Testis (tissue), 5 donors: ENCODE measurements at places on chromosomes 2 and 18.

DNA sequence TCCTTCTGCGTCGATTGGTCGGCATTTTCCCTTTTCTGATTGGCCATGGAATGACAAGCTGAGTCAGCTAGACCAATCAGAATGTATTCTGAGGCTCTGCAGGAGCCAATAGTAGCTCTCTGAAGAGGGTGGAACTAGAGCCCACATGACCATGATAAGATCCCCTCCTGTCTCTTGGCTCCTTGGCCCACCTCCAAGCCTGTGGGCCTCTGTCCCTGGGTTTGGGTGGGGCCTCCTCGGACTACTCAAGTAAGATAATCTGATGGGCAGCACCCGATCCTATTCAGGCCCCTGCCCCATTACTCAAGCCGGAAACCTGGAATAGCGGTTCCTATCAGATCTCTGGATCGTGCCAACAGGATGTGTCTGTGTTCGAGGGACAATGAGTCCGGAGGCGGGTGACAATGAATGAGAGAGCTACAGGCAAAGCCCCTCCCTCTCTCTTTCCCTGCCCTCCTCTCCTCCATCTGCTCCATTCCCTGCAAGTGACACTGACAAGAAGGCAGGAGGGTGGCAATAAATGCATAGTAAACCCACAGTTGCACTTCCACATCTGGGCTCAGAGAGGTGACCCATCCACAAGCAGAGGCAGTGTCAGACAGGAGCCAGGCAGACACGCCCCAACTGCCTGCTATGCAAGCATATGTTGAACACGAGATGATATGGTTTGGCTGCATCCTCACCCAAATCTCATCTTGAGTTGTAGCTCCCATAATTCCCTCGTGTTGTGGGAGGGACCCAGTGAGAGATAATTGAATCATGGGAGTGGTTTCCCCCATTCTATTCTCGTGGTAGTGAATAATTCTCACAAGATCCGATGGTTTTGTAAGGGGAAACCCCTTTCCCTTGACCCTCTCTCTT lies 114.7 kb downstream of the TNS1 start:
- DNase-seq = no peak

GRCh38 chr2:140359056-140359771 lies 1579.0 kb upstream of the NXPH2 start:
- no peak for DNase-seq

GRCh38 chr18:34704074-34704473 lies 6.0 kb upstream of the DTNA start:
- no peak for DNase-seq

GRCh38 chr2:86790676-86791572 lies at the start of gene CD8A:
CD8A (minus strand) TSS chr2:86790913; CDS start chr2:86790825, 88 bp downstream.
- no peak for DNase-seq

- DNase-seq = no peak
Measured at GRCh38 chr2:218130377-218130776, 4.5 kb downstream of the CXCR2 start.

DNA sequence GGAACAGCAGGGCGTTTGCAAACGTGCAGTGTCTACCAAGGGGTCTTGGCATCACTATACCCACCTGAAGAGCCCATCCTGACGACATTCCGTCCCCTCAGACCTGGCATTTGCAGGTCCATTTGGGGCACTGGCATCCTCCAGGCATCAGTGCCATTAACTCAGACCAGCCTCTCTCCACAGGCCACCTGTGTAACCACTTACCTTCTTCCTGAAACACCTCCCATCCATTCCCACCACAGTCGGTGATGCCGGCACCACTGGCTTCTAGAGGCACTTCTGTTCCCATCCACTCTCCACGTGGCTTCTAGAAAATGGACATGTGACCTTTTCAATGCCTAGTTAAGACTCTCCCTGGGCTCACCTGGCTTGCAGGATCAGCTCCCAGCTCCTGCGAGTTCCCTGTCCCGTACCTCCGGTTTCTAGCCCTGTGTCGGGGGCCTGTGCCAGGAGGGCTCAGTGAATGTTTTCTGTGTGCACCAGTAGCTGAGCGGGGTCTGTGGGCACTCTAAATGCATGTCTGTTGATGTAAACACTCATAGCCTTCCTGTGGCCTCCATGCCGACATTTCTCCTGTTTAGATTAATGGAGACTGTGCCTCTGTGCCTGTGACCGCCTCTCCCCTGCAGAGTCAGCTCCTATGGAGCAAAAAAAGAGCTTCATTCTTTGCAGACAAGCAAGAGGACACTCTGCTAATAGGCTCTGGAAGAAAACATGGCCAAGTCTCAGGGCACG lies 458.0 kb upstream of the HS6ST1 start:
- DNase-seq = peak; percentile 5

- DNase-seq = no peak
Measured at GRCh38 chr2:97983698-97984097, 12.1 kb downstream of the TMEM131 start.

GRCh38 chr2:17030047-17030446 lies 364.4 kb upstream of the CYRIA start:
- no peak for DNase-seq

DNA sequence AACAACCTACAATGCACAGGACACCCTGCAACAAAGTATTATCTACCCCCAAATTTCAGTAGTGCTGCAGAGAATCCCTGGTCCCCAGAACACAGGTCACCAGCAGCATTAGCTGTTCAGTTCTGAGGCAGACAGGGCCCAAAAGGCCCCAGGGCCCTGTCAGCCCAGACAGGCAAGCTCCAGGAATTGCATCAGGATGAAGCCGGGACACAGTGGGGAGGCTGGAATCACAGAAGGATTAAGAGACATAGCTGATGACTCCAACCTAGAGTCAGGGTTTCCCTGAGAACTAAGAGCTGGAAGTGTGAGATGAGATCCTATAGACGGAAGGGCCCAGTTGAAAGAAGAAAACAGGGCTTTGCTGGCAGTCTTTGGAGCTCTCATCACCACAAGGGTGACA lies 148.1 kb downstream of the GALNT14 start:
- no peak for DNase-seq

GRCh38 chr18:59612381-59612780 lies 84.8 kb downstream of the CCBE1 start:
- peak; percentile 35 for DNase-seq

DNA sequence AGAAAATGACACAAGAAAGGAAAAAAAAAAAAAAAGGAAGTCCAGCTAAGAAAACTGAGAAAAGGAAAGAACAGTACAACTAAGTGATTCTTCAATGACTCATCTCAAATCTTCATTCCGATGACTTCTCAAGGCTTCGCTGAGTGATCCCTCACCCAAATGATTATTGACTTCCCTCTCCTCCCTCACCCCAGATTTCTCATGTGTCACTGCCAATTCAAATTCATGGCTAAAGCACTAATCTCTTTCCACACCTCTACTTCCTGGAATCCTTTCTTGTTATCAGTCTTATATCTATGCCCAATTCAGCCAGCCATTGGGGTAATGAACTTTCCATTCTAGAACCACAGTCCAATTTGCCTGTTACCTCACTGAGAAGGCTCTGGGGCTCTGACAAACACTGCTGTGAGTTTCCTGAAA lies 7.2 kb upstream of the ABCB11 start:
- DNase-seq = no peak
